ENCODE measurements at places on chromosomes 11 and 22.
A peak's percentile ranks its signal among the peaks of the same experiment; 100 is the strongest.

- DNase-seq, result no peak
These were observed 16.2 kb upstream of the LDLRAD3 start for GRCh38 chr11:35927682-35928081.

DNA sequence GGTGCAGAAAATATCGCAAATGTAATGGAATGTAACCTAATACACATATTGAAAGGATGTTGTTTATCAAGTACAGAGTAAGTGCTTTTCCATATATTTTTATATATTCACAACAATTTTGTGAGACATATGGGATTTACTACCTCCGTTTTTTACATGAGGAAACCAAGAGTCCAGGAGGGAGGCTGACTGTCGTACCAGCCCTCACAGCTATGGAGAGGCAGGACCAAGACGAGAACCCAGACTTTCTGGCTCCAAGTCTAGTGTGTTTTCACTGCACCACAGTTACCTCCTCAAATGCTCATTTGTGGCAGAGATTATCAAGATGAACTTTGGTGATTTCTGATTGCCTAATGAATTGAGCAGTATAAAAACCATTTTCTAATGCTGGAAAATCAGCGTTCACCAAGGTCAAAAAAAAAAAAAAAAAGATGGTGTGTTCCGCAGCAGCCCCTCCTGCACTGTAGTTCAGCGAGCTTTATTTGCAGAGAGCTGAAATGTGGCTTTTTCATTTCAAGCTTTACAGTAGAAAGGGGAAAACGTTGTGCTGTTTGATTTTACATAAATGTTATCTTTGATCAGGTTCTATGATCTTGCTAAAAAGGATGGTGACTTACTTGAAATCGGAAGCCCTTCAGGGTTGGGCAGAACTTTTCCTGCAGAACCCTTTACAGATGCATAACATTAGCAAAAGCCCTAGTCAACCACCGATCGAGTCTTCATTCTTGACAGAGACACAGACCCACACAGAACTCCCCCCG is 44.7 kb upstream of the WEE1 start:
- no peak for DNase-seq

DNA sequence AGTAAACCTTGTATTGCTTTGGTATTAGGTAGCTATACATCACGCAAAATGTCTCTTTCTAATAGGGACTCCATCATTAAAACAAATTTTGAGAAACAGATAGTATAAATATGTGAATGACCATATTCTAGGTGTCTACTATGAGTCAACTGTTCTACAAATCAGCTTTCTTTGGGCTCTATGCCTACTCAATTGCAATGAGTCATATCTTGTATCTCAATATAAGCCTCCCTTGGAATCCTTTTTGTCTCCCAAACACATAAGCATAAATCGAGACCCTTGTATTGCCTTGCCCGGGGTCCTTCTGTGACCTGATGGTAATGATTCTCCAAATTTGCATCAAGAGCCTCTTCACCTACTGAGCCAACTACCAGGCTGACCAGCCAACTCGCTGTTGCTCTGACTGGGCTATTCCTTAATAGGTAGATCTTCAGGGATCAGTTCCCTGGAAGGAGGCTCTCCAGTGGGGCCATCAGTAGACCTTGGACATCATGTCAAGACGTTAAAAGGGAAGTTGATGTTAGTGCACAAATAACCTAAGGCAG is 22.2 kb downstream of the BLID start:
- DNase-seq, result no peak

GRCh38 chr11:70251659-70252321 is 18.7 kb upstream of the PPFIA1 start:
- peak; percentile 22 for DNase-seq

- no peak for DNase-seq
These were observed 69.7 kb upstream of the BMAL1 start for GRCh38 chr11:13207665-13208594.

DNA sequence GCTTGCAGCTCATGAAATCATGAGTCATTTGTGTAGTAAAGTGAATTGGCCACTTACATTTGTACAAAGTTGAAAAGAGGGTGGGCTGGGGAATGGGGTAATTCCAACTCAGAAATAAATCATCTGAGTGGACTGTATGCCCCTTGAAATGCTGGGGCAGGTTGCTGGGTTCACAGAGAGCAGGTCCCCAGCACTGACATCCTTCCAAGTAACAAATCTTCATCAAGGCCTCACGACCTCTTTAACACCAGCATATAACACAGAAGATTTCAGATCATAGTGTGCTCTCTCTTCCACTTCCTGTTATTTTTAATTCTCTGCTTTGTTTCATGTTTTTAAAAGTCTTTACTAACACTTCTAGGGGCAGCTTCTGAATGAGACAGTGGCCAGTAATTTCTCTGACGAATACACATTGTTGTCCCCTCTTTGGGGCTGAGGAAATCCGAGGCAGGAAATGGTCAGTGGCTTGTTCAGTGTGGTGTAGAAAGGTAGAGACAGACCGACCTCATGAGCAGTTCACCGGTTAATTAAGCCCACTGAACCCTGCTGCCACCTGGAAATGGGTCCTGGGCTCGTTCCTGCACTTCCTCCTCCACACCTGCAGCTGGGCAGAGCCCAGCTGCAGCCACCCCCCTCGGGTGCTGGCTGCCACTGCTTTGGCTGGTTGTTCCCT is 127.7 kb downstream of the MAML2 start:
- DNase-seq, result no peak

- no peak for DNase-seq
These were observed 866 bp downstream of the EXPH5 start for GRCh38 chr11:108592591-108593213.

DNA sequence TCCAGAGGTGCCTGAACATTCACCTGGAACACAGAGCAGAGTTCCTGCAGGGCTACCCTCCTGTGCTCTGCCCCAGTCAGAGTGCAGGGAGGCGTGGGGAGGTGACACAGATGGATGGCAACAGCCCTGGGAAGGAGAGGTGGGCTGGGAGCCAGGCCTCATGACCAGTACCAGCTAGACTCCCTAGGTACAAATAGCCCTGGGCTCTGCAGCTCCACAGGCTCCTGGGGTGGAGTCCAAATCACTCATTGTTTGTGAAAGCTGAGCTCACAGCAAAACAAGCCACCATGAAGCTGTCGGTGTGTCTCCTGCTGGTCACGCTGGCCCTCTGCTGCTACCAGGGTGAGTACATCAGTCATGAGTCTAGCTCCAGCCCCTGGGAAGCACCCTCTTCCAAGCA is at the start of gene SCGB1D2:
TSS of gene SCGB1D2 (plus strand) at position 219 of the 400 bp plus-strand sequence. CDS start at position 288, 69 bp downstream.
- peak; percentile 37 for DNase-seq

- DNase-seq, result no peak
These were observed 31.0 kb upstream of the PPP2R1B start for GRCh38 chr11:111797145-111797581.

DNA sequence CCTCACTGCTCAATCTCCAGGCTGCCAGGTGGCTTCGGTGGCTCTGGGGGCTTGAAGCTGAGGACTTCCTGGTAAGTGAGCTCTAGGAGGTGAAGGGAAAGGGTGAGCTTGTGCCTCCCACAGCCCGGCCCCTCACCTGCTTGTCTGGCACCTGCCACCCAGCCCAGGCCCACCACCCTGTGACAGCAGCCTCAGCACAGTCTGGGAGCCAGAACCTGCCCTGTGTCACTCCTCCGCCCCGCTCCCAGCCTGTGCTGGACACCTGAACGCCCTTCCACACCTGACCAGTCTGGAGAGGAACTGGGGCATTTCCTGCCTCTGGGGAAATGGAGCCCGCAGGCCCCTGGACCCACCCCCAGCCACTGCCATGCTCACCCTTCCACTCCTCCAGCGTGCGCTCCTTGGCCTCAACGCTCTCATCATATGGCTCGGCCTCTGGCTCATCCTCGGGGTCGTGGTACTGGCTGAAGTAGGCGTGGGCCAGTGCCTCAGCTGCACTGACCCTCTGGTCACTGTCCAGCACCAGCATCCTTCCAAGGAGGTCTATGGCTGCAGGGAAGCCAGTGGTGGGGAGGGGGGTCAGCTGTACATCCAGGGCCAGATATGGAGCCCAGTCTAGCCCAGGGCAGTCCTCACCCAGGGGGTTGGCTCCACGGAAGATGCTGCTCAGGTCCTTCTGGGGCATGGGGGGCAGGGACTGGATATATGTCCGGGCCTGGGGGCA is 3.6 kb upstream of the MAPK12 start:
- no peak for DNase-seq

DNA sequence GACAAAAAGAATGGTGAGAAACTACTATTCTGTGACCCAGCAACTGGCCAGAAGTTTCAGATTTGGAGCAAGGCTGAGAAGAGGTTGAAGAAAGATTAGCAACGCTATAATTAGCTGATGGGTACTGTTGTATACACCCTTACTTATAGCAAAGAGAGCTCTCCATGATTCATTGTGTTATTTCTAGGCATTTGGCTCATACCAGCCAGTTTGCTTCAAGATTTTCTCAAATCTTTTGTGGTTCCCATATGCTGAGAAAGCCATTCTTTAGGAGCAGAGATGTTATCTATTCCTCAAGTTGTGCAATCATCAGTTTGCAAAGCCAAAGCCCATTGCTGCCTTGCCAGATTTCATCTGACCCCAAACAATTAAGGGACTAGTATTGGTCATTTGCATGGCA is 179.4 kb downstream of the ETS1 start:
- no peak for DNase-seq

DNA sequence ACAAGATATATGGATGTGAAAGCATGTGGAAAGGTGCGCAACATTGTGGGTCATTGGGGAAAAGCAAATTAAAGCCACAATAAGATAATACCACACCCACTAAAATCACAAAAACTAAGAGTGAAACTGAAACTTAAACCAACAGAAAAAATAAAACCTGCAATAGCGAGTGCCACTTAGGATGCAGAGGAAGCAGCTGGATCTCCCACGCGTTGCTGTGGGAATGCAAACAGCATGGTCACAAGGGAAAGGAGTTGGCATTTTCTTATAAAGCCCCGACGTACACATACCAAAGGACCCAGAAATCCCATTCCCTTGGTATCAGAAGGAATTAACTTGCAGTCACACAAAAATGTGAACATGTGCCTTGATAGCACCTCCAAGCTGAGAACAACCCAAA is 712.0 kb downstream of the TBC1D22A start:
- no peak for DNase-seq

DNA sequence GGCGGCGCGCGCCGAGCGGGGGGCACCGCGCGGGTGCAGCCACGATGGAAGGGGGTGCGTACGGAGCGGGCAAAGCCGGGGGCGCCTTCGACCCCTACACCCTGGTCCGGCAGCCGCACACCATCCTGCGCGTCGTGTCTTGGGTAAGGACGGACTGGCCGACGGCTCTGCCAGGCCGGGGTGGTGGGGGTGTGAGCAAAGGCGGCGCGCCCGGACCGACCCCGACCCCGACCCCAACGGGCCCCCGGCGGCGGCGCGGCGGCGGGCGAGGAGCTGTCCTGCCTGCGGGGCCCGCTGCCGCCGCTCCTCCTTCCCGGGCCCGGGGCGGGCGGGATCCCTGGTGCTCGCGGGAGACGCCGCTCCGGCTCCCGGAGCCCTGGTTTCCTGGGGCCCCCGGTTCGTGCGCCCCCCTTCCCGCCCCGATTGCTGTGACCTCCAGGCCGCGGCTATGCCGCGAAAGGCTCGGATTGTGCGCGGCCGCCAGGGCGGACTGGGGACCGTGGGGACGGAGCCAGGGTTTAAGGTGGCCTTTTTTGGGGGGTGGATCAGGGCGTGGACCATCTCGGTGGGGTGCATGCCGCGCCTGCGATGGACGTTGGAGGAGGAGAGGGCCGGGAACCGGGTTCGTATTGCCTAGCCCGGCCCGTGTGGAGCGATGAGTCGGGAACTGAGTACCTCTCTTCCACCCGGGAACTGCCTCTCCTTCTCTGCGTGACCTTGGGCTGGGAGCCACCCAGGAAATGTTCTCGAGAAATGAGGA is at the start of gene SYNGR1:
TSS of gene SYNGR1 (plus strand) at position 25 of the 760 bp plus-strand sequence. CDS start at position 45, 20 bp downstream.
- DNase-seq, result no peak

GRCh38 chr11:119520400-119520799 is 97.4 kb upstream of the THY1 start:
- no peak for DNase-seq

DNA sequence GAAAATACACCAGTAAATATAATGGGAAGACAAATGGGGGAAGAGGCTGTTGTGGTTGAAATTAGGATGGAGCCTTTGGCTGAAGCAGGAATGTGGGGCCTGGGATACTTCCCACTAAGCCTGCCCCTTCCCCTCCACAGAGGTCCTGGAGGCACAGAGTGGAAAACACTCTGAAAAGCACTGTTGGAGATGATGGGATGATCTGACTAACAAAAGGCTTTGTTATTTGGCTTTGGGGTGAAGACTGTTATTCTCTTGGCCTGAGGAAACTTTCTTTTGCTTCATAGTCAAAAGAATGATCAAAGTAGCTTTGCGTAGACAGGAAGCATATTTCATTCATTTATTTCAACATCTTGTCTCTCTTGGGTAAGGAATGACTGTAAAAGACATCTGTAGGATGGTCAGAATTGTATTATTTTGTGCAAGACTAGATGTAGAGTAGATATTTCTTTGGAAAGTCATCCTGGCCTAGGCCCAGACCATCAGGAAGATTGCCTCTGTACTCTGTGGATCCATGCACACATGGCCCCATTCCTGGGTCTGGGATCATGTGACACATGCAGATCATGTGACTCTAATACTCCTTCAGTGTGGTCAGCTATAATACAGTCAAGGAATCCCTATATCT is 111.4 kb downstream of the SPON1 start:
- DNase-seq, result no peak

- DNase-seq, result peak; percentile 68
These were observed 450 bp downstream of the ZBTB44 start for GRCh38 chr11:130314184-130314749.

- DNase-seq, result no peak
These were observed 10.9 kb upstream of the CABP2 start for GRCh38 chr11:67534070-67534679.

DNA sequence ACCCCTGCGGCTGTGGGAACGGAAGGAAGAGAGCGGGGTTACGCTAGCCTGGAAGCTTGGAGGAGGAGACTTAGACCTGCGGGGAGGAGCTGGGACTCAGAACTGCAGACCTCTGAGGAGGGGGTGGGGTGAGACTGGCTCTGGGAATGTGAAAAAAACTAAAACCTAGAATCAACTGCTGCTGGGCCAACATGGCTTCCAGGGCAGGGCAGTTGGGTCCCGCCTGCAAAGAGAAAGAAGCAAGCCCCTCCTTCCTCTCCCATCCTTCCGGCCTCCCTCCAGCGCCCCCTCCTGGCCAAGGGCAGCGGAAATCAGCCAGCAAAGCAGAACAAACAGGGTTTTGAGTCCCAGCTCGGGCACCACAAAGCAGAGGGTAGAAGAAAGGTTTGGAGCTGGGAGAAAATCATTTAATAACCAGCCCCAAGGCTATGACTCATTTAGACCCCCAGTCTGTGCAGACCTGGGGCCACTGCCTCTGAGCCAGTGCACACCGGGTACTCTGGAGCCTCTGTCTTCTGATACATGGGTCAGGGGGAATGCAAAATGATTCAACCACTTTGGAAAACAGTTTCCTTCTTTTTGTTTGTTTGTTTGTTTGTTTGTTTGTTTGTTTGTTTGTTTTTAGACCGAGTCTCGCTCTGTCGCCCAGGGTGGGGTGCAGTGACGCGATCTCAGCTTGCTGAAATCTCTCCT is 7.3 kb upstream of the NCF4 start:
- DNase-seq, result peak; percentile 27
